SJSA1 (cell line): ENCODE measurements at places on chromosomes 2 and 18. TPM values are rescaled to one million over a fixed set of nuclear protein-coding genes. Genes with fewer than 3 reads are reported as not detected.

DNA sequence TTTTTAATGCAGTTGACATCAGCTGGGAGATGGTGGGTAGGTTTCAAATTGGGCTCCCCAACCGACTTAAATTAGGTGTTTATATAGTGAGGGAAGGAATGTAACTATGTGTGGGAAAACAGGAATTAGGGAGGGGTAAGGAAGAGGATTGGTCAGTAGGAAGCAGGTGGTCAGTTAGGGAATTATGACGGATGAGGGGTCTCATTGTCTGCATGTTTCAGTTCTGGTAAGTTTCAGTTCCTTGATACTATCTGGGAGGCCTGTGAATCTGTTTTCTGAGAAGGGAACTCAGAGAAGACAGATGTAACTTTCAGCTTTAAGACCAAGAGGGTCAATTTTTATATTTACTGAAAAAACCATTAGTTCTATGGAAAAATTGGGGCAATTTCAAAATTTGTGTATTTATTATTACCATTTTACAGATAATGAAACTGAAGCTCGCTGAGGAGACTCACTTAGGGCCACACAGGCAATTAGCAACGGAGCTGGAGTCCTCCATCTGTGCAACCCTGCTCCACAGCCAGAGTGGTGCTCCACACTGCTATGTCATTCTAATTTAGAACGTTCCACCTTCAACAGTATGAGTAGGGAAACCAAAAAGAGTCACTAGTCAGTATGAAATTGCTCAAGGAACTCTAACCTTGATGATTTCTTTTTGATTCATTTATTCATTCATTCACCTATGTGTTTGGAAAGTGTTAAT, 36.0 kb upstream of the CCDC195 start:
- no peak for DNase-seq

- peak; percentile 34 for DNase-seq
Observed at GRCh38 chr2:240947607-240948006, 41.5 kb downstream of the CROCC2 start.

The FTCDNL1 gene
- total RNA-seq, result not detected in 2 replicates

DNA sequence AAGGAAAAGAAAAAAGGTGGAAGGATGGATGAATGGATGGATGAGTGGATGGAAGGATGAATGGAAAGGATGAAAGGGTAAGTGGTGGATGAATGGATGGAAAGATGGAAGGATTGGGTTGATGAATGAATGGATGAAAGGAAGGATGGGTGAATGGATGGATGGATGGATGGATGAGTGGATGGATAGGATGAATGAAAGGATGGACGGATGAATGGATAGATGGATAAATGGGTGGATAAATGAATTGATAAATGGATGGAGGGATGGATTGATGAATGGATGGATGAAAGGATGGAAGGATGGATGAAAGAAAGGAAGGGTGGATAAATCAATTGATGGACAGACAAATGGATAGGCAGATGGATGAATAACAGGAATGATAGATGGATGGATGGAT, 48.2 kb upstream of the OTOF start:
- no peak for DNase-seq

GRCh38 chr2:52429740-52430139, 1337.9 kb upstream of the CHAC2 start:
- DNase-seq, result no peak

The GNAL gene
- total RNA-seq, result 1.9 and 5.5 TPM in 2 replicates

The NTSR2 gene
- not detected in 2 replicates for total RNA-seq
